H9 (cell line): ENCODE measurements at places on chromosomes 4 and X.

GRCh38 chrX:68945081-68945602, 116.3 kb downstream of the EFNB1 start:
- DNase-seq = no peak

- DNase-seq = no peak
Measured at GRCh38 chrX:118541482-118541881, 45.9 kb downstream of the DOCK11 start.

DNA sequence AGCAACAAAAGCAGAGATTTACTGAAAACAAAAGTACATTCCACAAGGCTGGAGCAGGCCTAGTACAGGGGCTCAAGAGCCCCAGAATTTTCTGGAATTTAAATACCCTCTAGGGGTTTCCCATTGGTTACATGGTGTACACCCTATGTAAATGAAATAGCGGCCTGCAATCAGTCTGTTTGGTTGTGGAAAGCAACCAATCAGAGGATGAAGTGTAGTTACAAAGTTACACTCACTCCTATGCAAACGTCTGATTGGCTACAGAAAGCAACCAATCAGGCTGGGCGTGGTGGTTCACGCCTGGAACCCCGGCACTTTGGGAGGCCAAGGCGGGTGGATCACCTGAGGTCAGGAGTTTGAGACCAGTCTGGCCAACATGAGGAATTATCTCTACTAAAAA, 13.8 kb upstream of the TXLNG start:
- peak; percentile 90 for DNase-seq

GRCh38 chr4:39850727-39851126, 127.0 kb downstream of the PDS5A start:
- no peak for DNase-seq

DNA sequence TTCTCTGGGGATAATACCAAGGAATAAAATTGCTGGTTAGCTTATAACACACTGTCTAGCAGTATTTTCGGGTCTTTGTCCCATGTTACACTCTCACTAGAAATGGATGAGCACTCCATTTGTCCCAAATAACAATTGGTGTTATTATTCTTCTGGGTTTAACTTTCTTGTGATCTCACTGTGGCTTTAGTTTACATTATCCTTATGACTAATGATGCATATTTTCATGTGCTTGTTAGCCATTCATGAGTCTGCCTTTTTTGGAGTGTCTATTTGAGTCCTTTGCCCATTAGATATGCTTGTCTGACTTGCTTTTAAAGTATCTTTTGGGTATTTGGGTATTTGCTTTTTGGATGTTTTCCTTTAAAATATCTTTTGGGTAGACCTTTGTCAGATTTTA, 372.9 kb upstream of the TENM3 start:
- DNase-seq = no peak

GRCh38 chr4:168845897-168846296, 164.2 kb downstream of the CBR4 start:
- DNase-seq = no peak

- DNase-seq = no peak
Measured at GRCh38 chr4:13464543-13464942, 19.6 kb downstream of the RAB28 start.

- no peak for DNase-seq
Measured at GRCh38 chr4:94852616-94853015, 94.9 kb downstream of the BMPR1B start.

GRCh38 chrX:134936542-134936941, 54.2 kb upstream of the SMIM10 start:
- no peak for DNase-seq

DNA sequence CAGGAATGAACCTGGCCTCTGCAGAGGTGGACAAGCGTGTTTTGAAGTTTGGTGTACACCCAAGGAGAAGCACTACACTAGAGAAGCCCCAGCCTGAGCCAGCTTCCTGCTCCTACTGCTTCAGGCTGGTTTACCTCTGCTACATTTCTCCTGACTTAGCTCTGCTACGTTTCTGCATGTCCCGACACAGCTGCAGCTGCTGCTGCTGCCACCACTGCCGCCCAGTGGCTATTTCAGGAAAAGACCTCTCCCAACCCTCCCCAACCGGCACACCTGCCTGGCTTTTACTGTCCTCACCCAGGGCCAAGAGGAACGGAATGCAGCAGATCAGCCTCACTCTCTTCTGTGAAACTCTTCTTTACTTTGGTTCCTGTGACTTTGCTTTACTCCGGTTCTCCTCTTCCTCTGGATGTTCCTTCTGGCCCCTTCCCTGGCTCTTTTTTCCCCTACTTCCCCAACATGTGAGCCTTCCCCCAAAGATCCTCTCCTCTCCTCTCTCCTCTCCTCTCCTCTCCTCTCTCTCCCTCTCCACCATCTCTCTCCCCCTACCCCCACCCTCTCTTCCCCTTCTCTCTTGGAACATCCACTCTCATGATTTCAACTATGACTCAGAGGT, 3.1 kb upstream of the P2RY4 start:
- DNase-seq = peak; percentile 81

DNA sequence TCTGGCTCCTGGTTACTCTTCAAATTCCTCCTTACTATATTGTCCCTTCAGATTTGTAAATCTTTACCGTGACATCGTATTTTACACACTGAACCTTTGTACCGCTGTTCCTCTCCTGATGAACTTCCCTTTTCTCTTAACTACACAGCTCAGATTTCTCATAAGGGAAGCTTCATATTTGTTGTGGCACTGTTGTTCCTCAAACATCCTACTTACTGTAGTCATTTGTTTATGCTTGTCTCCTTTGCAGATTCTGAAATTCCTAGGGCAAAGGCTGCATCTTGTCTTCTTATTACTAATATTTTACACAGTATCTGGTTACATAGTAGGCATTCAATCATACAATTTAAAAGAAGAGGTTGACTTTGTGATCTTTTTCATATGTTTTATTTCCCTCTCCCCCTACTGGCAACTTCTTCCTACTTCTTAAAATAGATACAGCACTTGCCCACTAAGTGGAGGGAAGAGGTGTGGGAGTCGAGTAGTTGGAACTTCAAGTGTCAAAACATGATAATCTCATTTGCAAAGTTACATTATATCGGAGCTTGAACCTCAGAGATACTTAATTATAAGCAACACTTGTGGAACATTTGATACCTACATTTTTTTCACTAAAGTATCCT, 50.0 kb downstream of the TET2 start:
- no peak for DNase-seq

GRCh38 chr4:89358935-89359638, 51.5 kb upstream of the GPRIN3 start:
- no peak for DNase-seq

GRCh38 chr4:498328-498904, 540 bp downstream of the ZNF721 start:
- DNase-seq = no peak

DNA sequence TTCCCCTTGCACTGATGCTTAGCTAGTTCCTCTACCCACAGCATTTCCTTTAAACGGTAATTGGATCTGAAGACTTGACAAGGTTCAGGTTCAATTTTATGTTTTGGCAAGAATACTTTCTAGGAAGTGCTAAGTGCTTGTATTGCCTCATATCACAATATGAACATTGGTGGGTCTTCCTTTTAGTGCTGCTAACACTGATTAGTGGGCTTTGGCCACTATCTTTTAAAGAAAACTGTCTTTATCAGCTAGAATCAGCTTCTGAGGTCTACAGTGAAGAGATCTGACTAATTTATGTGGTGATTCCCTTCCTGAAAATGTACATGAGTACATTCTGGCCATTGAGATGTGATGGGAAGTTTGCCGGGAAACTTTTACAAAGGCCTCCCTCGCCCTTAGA, 316.7 kb upstream of the KLF3 start:
- DNase-seq = no peak

DNA sequence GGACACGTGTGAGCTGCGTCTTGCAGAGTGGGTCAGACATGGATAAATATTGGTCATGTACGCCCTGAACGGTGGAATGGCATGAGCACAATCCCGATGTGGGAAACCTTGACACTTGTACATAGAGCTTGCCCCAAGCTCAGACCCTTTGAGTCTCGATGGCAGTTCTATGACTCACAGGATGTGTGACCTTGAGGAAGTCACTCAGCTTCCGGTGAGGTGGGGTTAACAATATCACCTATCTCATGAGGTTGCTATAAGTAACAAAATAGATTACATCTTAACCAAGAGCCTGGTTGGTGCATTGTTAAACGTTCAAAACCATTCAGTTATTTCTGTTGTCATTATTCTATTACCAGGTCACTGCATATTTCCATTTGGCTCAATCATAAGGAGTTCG, 109.1 kb upstream of the TBL1X start:
- DNase-seq = no peak

- DNase-seq = no peak
Measured at GRCh38 chr4:159271856-159272255, 169.0 kb downstream of the RAPGEF2 start.

- no peak for DNase-seq
Measured at GRCh38 chr4:34723605-34724004, 1520.7 kb downstream of the ARAP2 start.

- DNase-seq = no peak
Measured at GRCh38 chrX:150375243-150375770, 12.2 kb downstream of the MAMLD1 start.

GRCh38 chr4:145613566-145614232, 5.5 kb upstream of the MMAA start:
- DNase-seq = no peak

DNA sequence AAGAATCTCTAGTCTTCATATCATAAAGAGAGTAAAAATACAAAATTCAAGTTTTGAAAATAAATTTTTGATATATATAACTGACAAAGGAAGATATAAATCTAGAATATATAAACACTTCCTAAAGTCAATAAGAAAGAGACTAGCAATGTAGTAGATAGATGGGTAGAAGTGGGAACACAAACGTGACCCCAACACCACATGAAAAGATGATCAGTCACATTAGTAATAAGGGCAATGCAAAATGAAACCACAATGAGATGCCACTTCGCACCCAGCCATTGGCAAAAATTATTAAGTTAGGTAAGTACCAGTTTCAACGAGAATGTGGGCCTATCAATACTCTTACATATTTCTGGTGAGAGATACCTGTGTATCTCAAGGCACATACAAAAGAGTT, 106.5 kb downstream of the EGF start:
- DNase-seq = no peak

DNA sequence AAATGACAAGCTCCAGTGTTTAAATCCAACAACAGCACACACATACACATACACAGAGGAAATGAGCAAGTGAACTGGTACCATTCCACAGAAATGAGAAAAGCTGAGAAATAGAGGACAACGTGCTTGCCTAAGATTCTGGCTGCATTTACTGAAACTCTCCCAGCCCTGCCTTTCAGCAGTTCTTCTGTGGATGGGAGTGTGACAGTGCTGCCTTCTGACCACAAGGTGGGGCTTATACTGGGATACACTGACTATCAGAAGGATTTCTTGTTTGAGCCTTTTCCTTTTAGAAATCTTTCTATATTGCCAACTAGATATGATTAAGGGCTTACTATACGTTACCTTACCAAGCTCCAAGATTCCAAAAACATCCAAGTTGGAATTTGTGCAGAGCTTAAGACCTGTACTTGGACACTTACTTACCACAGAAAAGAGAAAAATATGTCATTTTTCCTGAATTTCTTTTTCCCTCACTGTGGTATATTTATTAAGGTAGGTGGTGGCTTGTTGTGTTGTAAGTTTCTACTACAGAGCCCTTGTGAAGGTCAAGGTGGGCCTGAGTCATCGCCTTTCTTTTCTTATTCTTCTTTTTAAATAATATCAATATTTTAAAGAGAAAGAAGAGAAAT, 10.7 kb upstream of the CXCL8 start:
- DNase-seq = peak; percentile 71

DNA sequence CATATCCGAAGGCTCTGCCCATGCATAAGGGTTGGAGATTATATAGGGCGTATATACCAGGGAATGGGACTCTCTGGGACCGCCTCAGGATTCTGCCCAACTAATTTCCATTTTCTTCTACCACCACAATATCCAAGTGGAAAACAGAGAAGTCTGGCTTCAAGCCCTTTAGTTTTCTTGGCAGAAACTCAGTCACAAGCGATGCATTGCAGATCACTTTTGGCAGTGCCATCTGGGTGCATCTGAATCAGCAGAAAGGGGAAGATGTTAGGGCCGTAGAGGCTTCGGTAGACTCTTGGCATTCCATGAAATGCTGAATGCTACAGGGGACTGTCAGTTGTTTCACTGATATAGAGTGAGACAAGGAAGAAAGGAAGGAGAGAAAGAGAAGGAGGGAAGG, 94.1 kb upstream of the FAM9B start:
- DNase-seq = no peak

- DNase-seq = no peak
Measured at GRCh38 chr4:106186201-106186600, 129.8 kb downstream of the TBCK start.

- DNase-seq = no peak
Measured at GRCh38 chrX:133987188-133987587, 1.8 kb upstream of the GPC3 start.

DNA sequence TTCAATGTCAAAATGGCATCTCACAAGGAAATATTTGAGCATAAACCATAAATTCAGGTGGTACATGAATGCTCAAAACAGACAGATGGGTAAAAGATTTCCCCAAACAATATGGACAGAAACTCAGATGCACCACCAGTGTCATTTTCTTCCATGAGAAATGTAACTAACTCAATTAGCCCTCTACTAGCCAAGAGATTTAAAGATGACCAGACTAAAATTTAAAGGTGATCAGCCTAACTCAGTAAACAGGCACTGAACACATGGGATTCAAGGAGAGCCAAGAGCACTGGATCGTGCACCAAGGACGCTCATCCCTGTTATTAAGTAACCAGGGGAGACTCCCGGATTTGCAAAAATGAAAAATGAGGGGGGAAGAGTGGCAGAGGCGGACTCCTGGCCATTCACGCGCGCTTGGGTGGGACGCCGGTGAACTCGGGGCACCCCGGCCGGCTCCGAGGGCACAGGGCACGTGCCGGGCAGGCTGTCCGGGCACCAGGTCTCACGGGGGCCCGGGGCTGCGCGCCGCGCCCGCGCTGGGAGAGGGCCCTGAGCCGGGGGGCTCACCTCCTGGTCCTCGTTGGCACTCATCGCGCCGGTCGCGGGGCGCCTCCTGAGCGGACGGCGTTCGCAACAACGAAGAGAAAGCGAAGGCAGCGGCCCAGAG, 490 bp downstream of the RWDD4 start:
- DNase-seq = peak; percentile 32

- DNase-seq = no peak
Measured at GRCh38 chr4:145530189-145530588, 48.5 kb downstream of the SMAD1 start.

DNA sequence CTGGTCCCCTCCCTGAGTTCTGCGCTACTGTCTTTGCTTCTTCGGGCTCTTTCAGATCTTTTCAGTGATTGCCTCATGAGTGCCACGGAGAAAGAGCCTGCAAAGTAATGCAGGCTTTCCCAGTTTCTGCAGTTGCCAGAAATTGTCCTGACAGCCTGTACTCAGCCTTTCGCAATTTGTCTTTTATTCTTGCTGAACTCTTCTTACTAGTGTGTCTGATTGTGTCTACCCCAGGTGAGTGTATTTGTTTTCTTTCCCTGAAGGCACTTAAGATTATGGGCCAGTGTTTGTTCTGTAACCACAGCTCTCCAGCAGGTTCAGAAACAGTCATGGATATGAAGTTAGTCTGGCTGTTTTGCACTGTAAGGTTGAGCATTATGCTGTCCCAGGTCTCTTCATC, 47.1 kb downstream of the FAM193A start:
- DNase-seq = no peak

- peak; percentile 52 for DNase-seq
Measured at GRCh38 chr4:157052429-157053040, 23.4 kb upstream of the GLRB start.

GRCh38 chr4:115841871-115842270, 728.5 kb upstream of the NDST4 start:
- DNase-seq = no peak
